Ureter (tissue), 1 donor: ENCODE measurements at places on chromosomes 7 and 10. TPM values are rescaled to one million over a fixed set of nuclear protein-coding genes. Genes with fewer than 3 reads are reported as not detected.

FZD8 gene
- total RNA-seq, result 2.6 TPM

- DNase-seq, result no peak
Observed at GRCh38 chr10:93259126-93259525, 185.4 kb downstream of the CYP26A1 start.

GRCh38 chr7:18971839-18972238 lies 145.6 kb downstream of the TWIST1 start:
- no peak for DNase-seq

ATOH7 gene
- total RNA-seq, result not detected

- no peak for DNase-seq
Observed at GRCh38 chr10:119431034-119431772, 111.3 kb downstream of the RGS10 start.

AKR1C8 gene
- not detected for total RNA-seq

CDC14C gene
- not detected for total RNA-seq

GRCh38 chr7:2927592-2927991 lies 83.5 kb upstream of the GNA12 start:
- no peak for DNase-seq

DNA sequence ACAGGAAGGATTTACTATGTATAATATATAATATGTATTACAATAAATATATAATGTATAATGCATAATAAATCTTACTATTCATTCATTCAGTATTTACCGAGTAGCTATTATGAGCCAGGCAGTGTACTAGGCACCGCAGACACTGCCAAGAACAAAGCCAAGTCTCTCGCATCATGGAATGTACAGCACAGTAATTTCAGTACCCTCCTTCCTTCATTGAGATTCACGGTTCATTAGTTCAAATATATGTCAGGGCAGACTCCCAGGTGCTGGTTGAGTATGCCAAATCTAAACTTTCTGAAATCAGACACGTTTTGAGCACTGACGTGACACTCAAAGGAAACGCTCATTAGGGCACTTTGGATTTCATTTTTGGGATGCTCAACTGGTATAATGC lies 9.1 kb downstream of the USP6NL start:
- DNase-seq, result no peak

DNA sequence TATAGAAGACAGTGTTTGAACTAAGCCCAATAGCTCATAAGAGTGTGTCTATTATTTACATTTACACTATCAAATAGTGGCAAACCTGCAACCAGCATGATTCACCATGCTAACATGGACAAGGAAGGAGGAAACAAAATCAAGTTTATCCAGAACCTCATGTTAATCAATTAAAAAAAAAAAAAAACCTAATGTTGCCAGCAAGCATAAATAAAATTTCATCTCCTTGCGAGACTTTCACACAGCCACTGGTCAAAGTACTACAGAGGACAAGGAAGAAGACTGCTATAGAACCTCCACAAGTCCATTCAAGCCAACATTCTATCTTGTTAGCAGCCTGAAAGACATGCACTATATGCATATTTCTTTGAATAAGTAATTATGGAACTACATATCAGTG lies 9.7 kb downstream of the TM9SF3 start:
- DNase-seq, result no peak

CPEB3 gene
- total RNA-seq, result 6.0 TPM

DNA sequence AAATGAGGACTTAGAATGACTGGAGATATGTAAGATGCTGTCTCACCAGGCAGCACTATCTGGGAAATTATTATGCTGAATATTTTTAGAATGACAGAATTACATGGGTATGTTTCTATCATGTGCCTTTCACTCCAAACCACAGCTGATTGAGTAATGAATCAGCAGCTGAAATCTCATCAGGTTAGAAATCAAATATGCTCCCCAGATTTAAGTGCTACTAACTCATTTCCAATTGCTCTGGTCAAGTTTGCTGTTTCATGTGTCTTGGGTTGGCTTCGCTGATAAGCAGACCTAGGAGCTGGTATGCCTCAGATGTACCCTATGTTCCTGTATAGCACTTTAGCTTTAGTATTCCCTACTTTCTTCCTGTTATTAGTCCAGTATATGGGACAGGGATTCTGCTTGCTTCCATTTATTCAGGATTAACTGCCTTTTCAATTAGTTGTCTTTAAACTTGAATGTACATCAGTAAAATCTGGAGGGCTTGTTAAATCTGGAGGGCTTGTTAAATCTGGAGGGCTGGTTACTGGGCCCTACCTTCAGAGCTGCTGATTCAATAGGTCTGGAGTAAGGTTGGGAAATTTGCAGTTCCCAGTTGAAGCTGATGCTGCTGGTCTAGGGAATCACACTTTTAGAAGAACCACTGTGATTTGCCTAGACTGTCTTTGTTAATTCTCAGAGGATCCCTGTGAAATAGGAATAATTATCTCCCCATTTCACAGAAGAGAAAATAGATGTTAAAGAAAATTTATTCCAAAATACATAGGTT lies 172.9 kb downstream of the DKK1 start:
- no peak for DNase-seq

DNA sequence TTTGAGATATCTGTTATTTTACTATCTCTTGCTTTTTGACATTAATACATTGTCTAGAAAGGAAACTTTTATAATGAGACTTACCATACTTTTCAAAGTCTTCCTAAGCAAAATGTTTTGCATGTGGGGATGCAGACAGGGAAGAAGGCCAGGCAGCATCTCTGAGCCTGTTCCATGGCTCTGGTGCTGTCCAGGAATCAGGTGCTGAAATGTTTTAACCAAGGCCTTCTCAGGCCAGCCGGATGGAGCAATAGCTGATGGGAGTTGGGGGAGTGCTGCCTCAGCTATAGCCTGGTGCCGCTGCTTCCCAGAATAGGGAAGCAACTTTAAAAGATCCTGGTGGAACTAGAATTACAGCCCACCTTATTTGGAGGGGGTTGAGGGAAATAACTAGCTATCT lies 38.5 kb downstream of the CRTAC1 start:
- DNase-seq, result no peak

DNA sequence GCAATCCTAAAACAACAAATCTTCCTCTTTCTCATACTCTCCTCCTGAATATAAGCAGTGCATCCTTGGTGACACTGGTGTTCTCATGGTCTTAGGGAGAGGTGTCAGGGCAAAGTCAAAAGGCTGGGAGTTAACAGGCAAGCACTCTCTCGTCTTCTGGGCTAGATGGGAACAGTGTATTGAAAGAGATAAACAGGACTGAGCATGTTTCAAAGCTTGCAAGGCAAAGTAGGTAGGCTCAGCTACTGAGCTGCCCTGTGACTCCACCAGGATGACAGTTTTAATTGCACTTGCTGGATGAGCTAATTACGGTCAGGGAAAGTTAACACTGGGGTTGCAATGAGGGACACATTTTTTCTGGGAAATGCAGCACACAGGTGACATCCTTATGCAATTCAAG lies 554.9 kb upstream of the NRP1 start:
- no peak for DNase-seq

TIMM23 gene
- total RNA-seq, result 56.5 TPM

GIMAP7 gene
- total RNA-seq, result 24.5 TPM

CCL26 gene
- 1.1 TPM for total RNA-seq

DNA sequence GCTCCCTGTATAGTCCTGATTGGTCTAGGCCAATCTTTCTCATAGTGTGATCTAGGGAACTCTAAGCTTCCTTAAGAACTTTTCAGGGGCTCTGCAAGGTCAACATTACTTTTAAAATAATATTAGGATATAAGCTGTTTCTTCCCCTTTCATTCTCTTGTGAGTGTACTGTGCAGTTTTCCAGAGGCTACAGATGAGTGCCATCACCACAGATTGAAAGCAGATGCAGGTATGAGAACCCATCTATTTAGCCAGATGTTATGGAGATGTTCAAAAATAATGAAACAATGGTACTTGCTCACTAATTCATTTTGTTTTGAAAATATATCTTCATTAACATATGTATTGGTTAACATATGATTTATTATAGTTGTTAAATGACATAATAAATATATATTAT lies 169.2 kb upstream of the SEMA3A start:
- DNase-seq, result no peak

- DNase-seq, result no peak
Observed at GRCh38 chr7:13800694-13801448, 188.6 kb downstream of the ETV1 start.

TASOR2 gene
- total RNA-seq, result 99.2 TPM

GRCh38 chr7:1703441-1703840 lies 33.4 kb downstream of the ELFN1 start:
- peak; percentile 25 for DNase-seq

TSPAN14 gene
- total RNA-seq, result 177 TPM

GRCh38 chr7:70372768-70373515 lies 759.0 kb upstream of the GALNT17 start:
- DNase-seq, result no peak

DNA sequence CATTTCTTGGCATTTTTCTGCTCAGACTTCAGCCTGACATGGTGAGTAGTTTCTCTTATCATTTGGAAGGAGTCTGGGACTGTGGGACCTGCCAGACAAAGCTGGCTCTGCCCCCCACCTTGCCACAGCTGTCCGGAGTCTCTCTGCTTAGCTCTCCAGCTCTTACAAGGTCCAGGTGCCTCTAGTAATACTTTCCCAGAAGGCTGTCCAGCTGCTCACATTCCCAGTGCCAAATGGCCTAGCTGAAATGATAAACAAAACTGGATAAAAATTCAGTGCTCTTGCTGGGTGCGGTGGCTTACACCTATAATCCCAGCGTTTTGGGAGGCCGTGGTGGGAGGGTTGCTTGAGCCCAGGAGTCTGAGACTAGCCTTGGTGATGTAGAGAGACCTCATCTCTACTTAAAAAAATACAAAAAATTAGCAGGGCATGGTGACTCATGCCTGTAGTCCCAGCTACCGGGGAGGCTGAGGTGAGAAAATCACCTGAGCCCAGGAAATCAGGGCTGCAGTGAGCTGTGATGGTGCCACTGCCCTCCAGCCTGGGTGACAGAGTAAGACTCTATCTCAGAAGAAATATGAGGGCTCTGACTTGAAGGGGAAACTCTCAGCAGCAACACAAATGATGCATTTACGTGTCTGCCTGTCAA lies 86.8 kb downstream of the C10orf90 start:
- DNase-seq, result no peak

GRCh38 chr10:13311177-13311575 lies 11.3 kb upstream of the PHYH start:
- no peak for DNase-seq

DNA sequence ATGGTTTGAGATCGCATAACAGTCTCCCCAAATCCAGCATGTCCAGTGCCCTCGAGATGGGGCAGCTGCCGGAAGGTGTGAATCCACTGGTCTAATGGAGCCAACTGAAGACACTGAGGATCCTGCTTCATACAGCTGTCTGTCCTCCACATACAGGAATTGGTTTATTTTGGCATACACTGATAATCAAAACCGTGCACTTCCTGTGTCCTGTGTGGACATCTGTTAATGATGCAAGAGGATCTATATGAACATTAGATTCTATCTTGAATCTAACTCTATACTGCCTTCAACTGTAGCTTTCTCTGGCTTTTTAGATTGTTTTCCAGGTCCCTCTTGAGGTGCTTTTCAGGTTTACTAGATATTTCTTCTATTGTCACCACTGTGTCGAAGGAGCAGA lies 3.0 kb upstream of the JAZF1 start:
- DNase-seq, result no peak

GRCh38 chr10:48279081-48279751 lies 4.7 kb upstream of the FRMPD2 start:
- no peak for DNase-seq

NUB1 gene
- 56.4 TPM for total RNA-seq
